Activated naive CD8-positive, alpha-beta T cell treated with anti-CD3 and anti-CD28 coated beads for 36 hours (primary cell): ENCODE measurements at places on chromosomes 7 and 10. TPM values are rescaled to one million over a fixed set of nuclear protein-coding genes. Genes with fewer than 3 reads are reported as not detected.

GRCh38 chr7:92824901-92825480, 11.4 kb downstream of the CDK6 start:
- peaks cover 62% of the 10 kb centered on the region for H3K4me1 ChIP-seq
- H3K27ac ChIP-seq = no peak overlapping the region
- DNase-seq = no peak
- no peak overlapping the region for H3K4me3 ChIP-seq
- peaks cover 50% of the 10 kb centered on the region for H3K36me3 ChIP-seq

DNA sequence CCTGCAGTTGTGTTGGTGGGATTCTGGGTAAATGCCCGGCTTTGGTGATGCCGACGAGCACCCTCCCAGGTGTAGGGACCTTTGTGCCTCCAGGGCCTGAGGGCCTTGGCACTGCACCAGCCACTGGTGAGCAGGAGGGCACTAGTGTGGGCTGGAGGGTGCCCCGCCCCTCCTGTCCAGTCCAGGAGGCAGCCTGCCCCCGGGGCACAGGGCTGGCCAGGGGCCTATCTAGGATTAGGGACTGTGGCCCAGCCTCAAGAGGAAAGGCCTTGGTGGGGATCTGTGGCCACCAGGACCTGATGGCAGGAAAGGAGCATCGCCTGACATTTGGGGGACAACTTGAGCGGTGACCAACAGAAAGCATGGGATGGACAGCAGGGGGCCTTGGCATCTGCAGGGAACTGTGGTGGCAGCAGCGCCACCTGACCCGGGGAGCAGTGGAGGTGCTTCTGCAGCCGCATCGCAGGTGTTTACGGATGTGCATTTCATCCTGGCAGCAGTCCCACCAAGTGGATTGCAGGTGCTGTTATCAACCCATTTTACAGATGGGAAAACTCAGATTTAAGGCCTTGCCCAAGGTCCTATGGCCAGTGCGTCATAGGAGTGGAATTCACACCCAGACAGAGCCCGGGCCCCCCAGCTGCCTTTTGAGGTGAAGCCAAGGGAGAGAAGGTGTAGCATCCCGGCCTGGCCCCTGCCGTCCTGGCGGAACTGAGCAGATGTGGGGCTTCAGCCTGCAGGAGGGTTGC, 11.1 kb downstream of the ZNF316 start:
- H3K36me3 ChIP-seq = peaks cover 52% of the 10 kb centered on the region
- H3K27ac ChIP-seq = no peak overlapping the region
- H3K4me1 ChIP-seq = no peaks in the 10 kb centered on the region
- no peaks in the 10 kb centered on the region for H3K27me3 ChIP-seq

Gene FAM221A
- 4.7 TPM for total RNA-seq

DNA sequence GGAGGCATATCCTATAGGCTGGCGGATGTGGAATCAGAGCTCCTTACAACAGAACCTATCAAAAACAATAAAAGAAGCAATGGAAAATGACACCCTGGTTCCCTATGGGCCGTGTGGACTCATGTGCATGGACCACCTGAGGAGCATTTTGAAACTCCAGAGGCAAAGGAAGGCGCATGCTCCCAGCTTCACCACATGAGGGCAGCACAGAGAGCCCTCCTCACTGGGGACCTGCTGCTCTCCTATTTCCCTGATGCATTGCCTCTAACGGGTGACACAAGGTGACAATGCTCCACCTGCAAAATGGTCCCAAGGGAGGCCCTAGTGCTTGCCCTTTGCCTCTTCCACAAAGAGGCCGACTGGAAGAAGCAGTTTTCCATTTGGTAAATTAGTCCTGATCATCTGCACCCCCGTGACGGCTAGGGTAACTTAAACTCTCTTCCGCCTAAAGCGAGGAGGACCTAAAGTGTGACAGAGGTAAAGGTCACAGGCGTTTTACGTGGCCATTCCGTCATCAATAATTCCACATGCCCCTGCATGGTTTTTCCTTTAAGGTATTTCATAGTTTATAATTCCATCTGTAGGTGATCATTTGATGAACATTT, 67.7 kb downstream of the GPAM start:
- no peaks in the 10 kb centered on the region for H3K36me3 ChIP-seq
- no peaks in the 10 kb centered on the region for H3K4me1 ChIP-seq
- H3K4me3 ChIP-seq = no peak overlapping the region
- H3K27me3 ChIP-seq = no peaks in the 10 kb centered on the region

DNA sequence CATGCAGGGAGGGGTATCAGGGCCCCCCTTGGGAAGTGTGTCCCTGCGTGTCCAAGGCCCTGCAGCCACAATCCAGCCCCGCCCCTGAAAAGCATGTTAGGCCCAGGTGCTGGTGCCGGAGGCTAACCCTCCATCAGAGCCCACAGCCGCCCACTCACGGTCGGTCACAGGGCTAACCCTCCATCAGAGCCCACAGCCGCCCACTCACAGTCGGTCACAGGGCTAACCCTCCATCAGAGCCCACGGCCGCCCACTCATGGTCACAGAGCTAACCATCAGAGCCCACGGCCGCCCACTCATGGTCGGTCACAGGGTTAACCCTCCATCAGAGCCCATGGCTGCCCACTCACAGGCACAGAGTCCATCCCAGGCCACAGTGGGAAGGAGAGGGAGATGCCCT, 426.0 kb downstream of the DNAJB6 start:
- no peak overlapping the region for H3K4me3 ChIP-seq
- no peak overlapping the region for H3K27ac ChIP-seq

GRCh38 chr7:106065575-106066500, 46.3 kb downstream of the SYPL1 start:
- H3K27ac ChIP-seq = no peak overlapping the region
- no peaks in the 10 kb centered on the region for H3K27me3 ChIP-seq
- H3K4me3 ChIP-seq = no peak overlapping the region
